Body of pancreas (tissue), 4 donors: ENCODE measurements at places on chromosomes 5 and 9.
A peak's percentile ranks its signal among the peaks of the same experiment; 100 is the strongest.

DNA sequence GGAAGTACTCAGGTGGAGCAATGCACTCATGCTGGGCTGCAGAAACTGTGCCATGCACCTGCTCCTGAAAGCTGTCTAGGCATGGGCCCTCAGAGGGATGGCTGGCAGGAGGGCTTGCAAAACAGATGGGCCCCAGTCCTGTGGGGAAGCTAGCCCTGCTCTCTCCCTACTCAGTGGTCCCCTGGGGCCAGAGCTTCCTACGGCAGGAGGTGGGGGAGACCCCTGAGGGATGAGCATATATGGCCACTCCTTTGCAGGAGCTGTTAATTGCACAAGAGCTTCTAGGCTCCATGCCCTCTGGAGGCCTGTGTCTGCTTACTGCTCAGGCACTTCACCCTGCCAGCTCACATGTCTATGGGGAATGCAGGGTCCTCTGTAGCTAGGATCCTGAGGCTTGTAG, 545.3 kb upstream of the PTPRD start:
- H3K27ac ChIP-seq = no peak overlapping the region
- DNase-seq = no peak
- H3K27me3 ChIP-seq = no peaks in the 10 kb centered on the region
- H3K4me1 ChIP-seq = no peaks in the 10 kb centered on the region

DNA sequence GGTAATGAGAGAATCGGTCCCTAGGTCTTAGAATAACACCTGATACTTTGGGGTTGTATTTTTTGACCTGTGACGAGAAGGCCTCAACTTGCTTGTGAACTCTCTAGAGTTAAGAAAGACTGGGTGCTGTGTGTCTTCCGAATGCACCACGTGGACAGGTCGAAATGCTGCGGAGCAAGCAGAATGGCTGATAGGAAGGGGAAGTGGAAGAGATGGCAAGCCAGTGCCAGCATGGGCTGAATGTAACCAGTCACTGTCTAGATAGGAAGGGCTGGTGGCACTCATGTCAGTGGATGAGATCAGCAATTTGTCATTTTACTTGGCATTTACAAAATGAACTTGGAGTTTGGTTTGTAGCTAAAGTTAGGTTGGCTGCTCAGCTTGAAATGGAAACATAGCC, 5.6 kb downstream of the OTULINL start:
- H3K4me3 ChIP-seq = no peak overlapping the region
- H3K27ac ChIP-seq = peak overlapping the region; percentile 43
- H3K36me3 ChIP-seq = no peaks in the 10 kb centered on the region
- DNase-seq = no peak

DNA sequence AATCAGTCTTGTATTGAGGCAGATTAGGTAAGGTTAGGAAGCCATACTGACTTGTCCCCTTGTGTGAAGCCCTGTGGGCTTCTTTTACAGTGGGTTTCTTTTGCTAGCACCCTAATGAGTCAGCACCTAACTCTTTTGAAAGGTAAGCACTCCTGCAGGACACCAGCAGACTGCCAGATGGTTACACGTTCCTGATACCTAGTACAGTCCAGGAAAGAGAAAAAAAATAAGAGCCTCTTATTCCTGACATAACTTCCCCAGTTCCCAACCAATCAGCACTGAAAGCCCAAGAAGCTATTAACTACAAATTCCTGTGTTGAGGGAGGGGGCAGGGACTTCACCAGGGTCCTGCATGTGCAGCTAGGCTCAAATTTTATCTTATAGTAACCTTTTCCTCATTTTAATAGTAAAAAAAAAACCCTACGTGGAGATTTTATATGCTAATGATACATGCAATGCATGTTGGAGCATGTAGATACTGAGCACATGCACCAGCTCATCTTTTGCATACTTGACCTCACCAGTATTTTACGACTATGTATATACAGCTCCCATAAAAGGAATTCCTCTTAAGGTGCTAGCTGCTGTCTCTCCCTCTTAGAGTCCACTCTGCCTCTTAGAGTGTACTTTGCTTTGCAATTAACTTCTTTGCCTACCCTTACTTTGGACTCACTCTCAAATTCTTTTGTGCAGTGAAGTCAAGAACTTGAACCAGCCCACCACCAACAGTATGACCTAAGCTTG, 84.7 kb upstream of the RORB start:
- DNase-seq = no peak
- no peak overlapping the region for H3K27ac ChIP-seq
- H3K36me3 ChIP-seq = no peaks in the 10 kb centered on the region
- H3K27me3 ChIP-seq = no peaks in the 10 kb centered on the region

- H3K4me1 ChIP-seq = no peaks in the 10 kb centered on the region
- no peaks in the 10 kb centered on the region for H3K27me3 ChIP-seq
- no peak for DNase-seq
- peak overlapping the region; percentile 31 for H3K27ac ChIP-seq
- no peaks in the 10 kb centered on the region for H3K36me3 ChIP-seq
Measured at GRCh38 chr5:143064218-143064641, 294.1 kb downstream of the ARHGAP26 start.

GRCh38 chr5:140840978-140841962, at the start of gene PCDHA8:
PCDHA8 (plus strand) TSS chr5:140841187; CDS start chr5:140841322, 135 bp downstream.
- no peak for DNase-seq
- no peaks in the 10 kb centered on the region for H3K27me3 ChIP-seq
- H3K4me3 ChIP-seq = no peak within 1 kb of the TSS

- H3K27me3 ChIP-seq = no peaks in the 10 kb centered on the region
- peaks cover 17% of the 10 kb centered on the region for H3K4me1 ChIP-seq
Measured at GRCh38 chr9:112274600-112274999, 58.8 kb downstream of the PTBP3 start.

DNA sequence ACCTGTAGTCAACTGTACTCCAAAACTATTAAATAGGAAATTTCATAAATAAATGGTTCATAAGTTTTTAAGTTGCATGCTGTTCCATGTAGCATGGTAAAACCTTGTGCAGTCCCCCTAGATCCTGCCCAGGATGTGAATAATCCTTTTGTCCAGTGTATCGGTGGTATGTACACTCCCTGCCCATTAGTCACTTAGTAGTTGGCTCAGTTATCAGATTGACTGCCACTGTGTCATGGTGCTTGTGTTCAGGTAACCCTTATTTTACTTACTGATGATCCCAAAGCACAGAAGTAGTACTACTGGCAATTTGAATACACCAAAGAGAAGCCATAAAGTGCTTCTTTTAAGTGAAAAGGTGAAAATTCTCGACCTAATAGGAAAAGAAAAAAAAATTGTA, 134.2 kb downstream of the RNF180 start:
- no peak overlapping the region for H3K27ac ChIP-seq
- H3K27me3 ChIP-seq = no peaks in the 10 kb centered on the region
- no peaks in the 10 kb centered on the region for H3K36me3 ChIP-seq
- H3K4me1 ChIP-seq = no peaks in the 10 kb centered on the region

- no peak overlapping the region for H3K27ac ChIP-seq
- H3K36me3 ChIP-seq = no peaks in the 10 kb centered on the region
- H3K27me3 ChIP-seq = no peaks in the 10 kb centered on the region
Measured at GRCh38 chr5:32538031-32538547, 47.3 kb upstream of the SUB1 start.

- H3K4me1 ChIP-seq = no peaks in the 10 kb centered on the region
- H3K27ac ChIP-seq = no peak overlapping the region
- DNase-seq = no peak
- H3K27me3 ChIP-seq = no peaks in the 10 kb centered on the region
Measured at GRCh38 chr5:29697785-29698414, 1495.6 kb upstream of the CDH6 start.

DNA sequence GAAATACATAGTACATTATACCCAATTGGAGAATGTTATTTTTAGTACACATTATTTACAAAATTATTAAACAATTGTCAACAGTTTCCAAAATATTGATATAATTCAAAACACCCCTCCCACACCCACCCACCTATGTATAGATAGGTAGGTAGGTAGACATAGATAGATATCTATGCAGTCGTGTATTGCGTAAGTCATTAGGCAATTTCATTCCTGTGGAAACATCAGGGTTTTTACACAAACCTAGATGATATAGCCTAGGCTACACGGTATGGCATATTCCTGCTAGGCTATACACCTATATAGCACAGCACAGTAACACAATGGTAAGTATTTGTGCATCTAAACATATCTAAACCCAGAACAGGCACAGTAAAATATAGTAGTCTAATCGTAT, 377.3 kb downstream of the ANXA1 start:
- no peaks in the 10 kb centered on the region for H3K27me3 ChIP-seq
- H3K27ac ChIP-seq = no peak overlapping the region
